ENCODE measurements at places on chromosomes 11 and 22.

DNA sequence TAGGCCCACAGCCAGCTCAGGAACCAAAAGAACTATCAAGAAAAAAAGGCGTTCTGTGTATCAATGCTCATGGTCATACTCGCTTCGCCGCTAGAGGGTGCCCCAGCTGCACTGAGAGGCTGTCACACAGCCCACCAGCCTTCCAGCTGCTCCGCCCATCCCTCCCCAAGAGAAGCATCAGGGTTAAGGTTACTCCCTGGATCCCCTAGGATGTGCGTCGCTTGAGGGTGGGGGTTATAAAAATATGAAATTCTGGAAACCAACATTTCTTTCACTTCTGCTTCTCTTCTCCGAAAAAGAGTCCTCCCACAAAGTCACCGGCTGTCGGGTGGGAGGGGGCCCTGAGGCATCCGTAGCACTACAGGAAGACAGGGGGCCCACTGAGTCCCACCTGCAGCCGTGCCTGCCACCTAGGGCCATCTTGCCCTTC is 1.7 kb downstream of the CBX6 start:
- peak; percentile 76 for DNase-seq

DNA sequence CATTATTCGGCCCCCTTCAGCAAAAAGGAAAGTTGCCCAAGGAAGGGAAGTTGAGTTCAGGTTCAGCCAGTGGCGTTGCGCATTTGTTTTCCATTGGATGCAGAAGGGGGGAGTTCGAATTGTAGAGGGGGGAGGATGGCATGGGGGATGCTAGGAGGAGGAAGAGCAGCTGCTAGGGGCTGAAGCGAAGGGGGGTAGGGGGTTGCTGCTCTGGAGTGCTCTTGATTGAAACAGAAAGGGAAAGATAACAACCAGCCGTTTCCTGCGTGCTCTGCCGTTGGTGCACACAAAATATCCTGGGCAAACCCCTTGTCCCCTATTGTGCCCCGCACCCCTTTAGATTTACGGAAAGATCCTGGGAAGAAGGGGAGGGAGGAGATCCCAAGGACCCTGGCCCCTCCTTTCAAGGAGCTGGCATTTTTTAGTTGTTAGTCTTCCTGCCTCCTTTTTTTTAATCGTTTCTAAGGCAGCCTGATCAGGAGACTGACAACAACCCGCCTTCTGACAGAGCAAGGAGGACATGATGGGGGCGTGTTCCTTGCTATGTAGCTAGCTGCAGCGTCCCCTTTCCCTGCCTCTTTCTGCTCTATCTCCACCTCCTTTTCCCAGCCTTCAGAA is 2.1 kb downstream of the KMT2A start:
- peak; percentile 82 for DNase-seq

- DNase-seq, result no peak
Measured at GRCh38 chr11:17389957-17390649, 1.6 kb upstream of the KCNJ11 start.

DNA sequence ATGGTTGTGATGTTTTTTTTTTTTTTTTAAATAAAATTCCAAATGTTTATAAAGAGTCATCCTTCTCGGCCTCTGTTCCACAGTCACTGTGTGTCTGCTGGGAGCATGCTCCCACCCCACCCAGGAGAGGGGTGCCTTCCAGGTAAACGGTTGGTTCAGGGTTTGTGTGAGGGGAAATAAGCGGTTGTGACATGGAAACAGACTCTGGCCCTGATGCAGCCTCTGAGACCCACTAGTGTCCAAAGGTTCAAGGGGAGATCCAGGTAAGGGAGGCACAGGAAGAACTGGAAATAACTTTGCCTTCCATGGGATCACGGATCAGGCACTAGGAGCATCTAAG is 6.0 kb upstream of the GAS2L1 start:
- no peak for DNase-seq

DNA sequence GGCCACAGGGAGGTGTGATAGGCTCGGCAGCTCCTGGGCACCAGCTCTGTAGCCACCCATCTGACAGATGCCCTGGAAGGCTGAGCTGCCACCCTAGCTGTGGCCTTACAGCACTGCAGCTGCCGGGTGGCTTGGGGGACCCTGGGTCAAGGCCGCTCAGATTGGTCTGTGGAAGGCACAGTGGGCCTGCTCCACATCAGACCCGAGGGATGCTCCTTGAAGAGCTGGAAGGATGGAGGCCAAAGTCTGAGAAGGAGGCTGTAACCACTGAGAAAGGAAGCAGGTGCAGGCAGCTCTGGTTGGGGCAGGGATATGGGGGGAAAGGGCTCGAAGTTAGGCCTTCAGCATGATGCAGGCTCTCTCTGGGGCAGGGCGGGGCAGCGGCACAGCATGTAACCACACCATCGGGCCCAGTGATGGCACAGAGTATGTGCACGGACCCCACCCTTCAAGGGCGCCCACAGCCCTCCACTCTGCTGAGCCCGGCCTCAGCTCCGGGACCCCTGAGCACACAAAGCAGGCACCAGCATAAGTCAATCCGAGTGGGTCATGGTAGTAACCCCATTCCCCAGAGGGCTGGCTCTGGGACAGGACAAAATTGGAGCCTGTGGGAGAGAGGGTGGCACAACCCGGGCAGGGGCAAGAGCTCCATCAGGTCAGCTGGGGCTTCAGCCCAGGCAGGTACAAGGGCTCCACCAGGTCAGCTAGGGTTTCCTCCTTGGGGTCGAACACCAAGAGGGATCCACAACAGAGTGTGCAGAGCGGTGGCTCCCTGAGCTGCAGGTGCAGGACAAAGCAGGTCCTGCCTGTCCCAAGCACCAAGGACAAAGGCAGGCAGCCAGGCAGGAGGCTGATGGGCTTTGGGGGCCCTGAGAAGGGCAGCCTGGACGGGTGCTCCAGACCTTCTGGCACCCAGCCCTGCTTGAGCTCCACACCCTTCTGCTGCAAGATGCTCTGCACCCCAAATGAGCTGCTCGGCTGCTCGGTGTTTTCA is 1511.1 kb downstream of the BRD1 start:
- no peak for DNase-seq

DNA sequence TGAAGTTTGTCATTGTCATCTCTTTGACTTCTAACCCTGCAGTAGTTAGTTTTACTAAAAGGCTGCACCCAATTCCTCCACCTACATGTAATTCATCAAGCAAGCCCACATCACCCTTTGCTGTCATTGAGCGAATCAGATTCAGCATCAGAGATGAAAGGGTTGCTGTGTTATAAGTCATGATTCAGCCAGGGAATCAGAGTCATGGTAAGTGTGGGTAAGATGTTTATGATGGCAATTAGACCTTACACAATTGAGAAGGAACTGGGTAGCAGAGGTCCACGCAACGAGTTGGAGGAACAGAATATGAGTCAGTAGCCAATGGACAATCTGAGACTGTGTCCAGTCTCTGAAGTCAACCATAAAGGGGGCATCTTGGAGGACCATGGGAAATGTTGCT is 162.8 kb upstream of the SNX19 start:
- DNase-seq, result no peak

DNA sequence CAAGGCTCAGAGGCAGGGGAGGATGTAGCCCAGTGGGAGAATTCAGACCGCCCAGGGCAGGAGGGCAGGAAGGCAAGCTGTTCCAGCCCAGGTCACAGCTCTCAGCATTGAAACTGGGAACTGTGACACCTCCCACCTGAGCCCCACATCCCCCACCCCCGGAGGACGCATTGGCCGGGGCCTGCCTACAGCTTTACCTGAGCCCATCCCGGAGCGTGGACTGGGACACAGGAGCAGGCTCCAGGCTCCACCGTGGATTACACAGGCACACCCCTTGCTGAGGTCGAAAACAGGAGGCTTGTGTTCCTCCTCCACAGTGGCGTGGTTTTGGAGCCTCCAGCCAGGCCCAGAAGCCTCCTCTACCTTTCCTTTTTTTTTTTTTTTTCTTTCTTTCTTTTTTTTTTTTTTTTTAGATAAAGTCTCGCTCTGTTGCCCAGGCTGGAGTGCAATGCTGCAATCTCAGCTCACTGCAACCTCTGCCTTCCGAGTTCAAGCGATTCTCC is 9.1 kb upstream of the PGA3 start:
- no peak for DNase-seq

DNA sequence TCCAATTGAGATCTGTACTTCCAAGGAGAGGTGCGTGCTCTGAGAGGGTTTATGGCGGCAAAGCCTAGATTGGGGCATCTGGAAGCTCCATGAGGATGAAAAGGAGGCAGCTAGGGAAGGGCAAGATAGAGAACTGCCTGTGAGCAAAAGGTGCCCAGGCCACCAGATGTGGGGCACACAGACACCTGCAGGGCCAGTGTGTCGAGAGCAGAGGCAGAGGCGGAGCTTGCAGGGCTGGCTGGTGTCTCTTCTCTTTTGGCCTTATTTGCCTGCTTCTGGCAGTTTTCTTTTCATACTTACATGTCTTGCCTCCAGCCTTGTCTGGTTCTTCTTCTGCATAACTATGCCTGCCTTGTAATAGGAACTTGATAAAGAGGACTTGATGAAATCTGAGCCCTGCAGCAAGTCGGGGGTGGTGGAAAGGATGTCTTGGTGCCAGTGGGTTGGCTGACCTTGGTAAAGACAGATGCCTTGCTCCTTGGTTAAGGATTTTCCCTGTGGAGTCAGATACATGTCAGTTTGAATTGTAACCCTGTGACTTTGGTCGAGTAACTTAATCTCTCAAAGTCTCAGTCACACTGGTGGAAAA is 680.3 kb downstream of the NTM start:
- DNase-seq, result no peak

GRCh38 chr11:119772641-119773415 is 43.8 kb upstream of the NECTIN1 start:
- DNase-seq, result no peak

GRCh38 chr11:72398058-72398758 is 36.1 kb downstream of the CLPB start:
- DNase-seq, result no peak

DNA sequence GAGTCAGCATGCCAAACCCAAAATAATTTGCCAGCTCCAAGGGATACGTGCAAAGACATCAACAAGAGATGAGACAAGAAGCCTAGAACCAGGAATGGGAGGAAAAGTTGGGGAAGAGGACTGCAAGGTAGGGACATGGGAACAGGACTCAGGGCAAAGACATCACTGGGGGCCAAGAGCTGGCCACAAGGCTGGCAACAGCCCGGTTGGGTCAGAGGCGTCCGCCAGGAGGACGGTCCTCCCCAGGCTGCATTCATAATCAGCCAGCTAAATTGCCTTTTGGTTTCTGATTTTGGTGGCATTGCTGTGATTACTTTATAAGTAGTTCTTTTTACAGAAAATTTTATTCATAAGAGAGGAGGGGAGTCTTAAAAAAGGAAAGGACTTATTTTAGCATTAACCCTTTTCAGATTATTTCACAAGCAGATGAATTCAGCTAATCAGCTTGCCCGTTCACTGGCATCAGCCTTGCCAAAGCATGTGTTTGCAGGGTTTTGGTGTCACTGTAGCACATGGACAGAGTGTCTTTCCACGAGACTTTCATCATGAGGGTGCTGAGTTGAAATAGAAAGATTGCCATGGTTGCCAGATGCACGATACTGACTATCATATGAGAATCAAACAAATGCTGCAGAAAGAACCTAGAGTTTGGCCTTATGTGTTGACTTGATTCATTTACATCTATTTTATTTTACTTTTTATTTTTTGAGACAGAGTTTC is 23.2 kb upstream of the NAV2 start:
- no peak for DNase-seq

DNA sequence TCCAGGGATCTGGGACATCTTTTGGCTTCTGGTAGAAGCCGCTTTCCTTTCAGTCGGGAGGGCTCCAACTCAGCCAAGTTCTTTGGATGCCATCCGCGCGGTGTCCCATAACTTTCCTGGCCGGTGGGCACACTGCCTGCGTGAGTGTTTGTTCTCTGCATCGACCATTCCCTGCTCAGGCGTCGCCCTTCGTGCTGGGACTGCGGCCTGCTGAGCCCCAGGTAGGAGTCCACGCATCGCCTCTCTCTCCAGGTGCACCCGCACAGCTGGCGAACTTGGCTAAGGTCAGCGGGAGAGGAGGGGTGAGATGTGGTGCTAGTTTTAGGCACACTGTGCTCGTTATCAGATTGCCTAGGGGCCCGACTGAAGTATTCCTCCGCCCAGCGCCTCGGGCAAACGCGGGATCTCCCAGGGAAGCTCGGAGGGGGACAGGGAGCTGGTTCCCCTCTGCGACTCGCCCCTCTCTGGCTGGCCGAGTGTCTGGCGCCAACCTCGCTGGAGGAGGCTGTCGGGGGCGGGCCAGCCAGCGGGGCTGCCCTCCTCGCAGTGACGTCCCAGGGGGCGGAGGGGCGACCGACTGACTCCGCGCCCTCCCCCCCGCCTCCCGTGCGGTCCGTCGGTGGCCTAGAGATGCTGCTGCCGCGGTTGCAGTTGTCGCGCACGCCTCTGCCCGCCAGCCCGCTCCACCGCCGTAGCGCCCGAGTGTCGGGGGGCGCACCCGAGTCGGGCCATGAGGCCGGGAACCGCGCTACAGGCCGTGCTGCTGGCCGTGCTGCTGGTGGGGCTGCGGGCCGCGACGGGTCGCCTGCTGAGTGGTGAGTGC is at the start of gene LAYN:
LAYN (plus strand) TSS at position 607 of the 823 bp plus-strand sequence; CDS start at position 731, 124 bp downstream.
- no peak for DNase-seq

- DNase-seq, result no peak
Measured at GRCh38 chr11:73317373-73317772, 9.3 kb downstream of the ARHGEF17 start.

GRCh38 chr11:41031551-41032060 is 427.8 kb downstream of the LRRC4C start:
- DNase-seq, result no peak

- DNase-seq, result no peak
Measured at GRCh38 chr11:125935056-125935455, 10.8 kb upstream of the VSIG10L2 start.

DNA sequence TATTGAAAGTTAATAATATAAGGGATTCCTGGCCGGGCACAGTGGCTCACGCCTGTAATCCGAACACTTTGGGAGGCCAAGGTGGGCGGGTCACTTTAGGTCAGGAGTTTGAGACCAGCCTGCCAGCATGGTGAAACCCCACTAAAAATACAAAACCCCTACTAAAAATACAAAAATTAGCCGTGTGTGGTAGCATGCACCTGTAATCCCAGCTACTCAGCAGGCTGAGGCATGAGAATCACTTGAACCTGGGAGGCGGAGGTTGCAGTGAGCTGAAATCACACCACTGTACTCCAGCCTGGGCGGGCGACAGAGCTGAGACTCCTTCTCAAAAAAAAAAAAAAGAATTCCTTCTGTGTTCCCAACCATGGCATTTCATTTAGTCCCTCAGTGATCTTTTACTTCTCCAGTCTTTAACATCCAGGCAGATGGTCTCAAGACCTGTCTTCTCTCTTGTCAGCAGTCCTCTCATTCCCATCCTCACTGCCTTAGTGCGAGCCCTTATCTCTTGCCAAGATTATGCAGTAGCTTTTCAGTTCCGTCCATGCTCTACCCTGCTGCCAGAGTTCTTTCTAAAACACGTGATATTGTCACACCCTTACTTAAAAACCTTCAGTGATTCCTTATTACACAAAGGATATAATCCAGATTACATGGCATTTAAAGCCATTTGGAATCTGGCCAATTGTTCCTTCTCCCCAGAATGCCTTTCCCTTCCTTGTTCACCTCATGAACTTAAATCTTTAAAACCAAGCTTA is 17.9 kb downstream of the RTN3 start:
- no peak for DNase-seq

DNA sequence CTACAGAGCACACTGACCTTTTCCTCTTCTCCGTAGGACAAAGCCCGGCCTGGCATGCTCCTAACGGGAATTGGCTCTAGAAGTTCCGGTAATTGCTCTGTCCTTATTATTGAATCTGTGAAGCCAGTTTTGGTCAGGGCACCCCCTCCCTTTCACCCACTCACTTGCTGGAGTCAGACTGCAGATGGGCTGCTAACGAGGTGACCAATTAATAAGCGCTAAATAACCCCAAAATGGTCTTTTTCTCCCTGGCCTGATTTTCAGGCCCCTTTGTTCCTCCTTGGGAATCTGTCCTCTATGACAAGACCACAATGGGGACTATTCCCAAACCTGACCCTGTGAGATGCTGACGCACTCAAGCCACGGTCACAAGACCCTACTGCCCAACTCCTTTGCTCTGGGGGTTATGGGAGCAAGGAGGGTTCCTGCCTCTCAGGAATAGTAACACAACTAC is 610.0 kb upstream of the CADM1 start:
- no peak for DNase-seq
